ENCODE measurements at places on chromosomes 1 and 21.
A peak's percentile ranks its signal among the peaks of the same experiment; 100 is the strongest.

DNA sequence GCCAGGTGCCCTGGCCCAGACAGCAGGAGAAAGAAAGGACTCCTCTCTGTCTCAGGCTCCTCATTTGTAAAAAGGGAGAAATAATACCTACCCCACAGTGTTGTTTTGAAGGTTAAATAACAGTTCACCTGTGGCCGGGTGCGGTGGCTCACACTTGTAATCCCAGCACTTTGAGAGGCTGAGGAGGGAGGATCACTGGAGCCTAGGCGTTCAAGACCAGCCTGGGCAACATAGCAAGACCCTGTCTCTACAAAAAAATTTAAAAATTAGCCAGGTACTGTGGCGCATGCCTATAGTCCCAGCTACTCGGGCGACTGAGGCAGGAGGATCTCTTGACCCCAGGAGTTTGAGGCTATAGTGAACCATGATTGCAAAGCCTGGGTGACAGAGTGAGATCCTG lies 2.5 kb upstream of the TMEM200B start:
- DNase-seq: no peak

- peak; percentile 37 for DNase-seq
Measured at GRCh38 chr1:248817065-248817464, 8.7 kb downstream of the SH3BP5L start.

GRCh38 chr1:67879485-67879884 lies 46.2 kb upstream of the GNG12 start:
- no peak for DNase-seq

GRCh38 chr21:34801519-34802132 lies 132.8 kb downstream of the CLIC6 start:
- peak; percentile 31 for DNase-seq

- no peak for DNase-seq
Measured at GRCh38 chr1:100955322-100955721, 59.4 kb downstream of the SLC30A7 start.

- DNase-seq: no peak
Measured at GRCh38 chr1:38662126-38662525, 197.4 kb downstream of the RRAGC start.

DNA sequence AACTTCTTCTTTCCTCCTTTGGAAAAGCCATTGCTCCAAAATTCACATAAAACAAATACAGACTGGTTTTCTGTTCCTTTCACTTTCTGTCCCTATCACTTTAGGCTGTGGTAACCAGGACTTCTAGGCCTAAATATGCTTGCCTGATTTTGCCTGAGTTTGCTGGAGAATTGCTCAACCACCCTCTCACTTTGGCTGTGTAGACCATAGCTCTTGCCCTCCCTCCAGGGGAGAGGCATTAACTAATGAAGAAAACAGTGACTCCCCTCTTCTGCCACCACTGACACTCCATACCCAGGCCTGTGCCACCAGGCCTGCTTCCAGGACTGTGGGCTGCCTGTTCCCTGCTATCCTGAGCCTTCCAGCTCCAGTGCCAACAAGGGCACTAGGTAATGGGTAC lies 163.5 kb downstream of the TOMM20 start:
- DNase-seq: no peak

DNA sequence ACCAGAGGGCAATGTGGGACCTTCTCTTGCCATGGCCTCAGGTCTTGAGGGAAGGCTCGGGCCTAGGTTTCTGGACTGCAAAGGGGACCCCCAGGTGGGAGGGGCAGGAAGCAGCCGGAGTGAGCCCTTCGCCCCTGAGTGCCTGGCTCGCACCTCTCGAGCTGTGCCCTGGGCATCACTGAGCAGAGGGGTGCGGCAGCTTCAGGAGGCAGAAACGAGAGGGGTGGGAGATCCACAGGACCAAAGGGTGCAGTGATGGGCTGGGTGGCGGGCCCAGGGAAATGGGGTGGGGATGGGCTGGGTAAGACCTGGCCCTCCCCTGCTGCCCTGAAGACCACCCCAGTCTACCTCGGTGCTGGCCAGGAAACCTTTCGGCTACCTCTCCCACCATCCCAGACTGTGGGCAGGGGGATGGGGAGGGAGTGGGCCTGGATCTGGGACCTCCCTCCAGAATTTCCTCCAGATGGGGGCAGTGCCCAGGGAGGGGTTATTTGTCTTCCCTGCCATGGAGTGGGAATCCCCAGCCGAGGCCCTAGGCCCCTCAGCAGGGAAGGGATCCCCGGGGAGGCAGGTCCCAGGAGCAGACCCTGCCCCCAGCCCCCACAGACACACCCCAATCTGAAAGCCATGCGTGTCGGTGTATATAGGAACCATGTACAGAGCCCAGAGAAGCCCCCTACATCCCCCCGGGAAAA lies 21.3 kb downstream of the A3GALT2 start:
- DNase-seq: no peak

GRCh38 chr21:44817506-44817880 lies 369 bp downstream of the SUMO3 start:
- DNase-seq: peak; percentile 85

GRCh38 chr1:159879136-159879535 lies 16.7 kb upstream of the VSIG8 start:
- no peak for DNase-seq

DNA sequence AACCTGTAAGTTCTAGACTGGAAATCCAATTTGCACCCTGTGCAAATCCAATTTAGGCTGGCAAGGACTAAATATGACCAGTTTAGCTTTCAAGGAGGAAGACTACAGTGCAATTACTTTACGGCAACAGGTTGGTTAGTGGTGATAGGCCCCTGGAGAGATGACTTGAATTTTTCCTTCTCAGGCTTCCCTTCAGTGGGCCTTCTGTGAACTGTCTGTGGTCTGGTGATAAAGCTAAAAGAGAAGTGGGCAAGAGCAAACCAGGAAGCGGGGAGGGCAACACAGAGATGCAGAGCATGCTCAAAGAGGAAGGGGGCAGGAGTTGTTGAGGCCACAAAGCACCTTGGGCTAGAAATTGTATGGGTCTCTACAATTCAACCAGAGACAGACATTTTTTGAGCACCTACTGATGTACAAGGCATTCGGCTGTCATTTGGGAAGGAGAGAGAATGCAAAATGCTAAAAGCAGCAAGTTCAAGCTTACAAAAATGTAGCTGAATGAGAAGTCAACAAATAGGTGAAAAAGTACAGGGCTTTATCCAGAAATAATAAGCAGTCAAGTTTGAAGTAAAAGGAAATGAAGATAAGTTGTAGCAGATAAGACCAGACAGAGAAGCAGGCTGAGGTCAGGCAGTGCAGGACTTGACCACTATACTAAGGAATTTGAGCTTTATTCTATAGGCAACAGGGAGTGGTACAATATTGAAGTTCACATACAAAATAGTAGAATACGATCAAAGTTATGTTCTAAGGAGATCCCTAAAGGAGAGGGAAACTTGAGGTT lies 23.9 kb downstream of the INPP5B start:
- DNase-seq: peak; percentile 97

Measured in hematopoietic multipotent progenitor cell (in vitro differentiated cells).